GM23248 (cell line): ENCODE measurements at places on chromosomes 4 and X. TPM values are rescaled to one million over a fixed set of nuclear protein-coding genes. Genes with fewer than 3 reads are reported as not detected.

DNA sequence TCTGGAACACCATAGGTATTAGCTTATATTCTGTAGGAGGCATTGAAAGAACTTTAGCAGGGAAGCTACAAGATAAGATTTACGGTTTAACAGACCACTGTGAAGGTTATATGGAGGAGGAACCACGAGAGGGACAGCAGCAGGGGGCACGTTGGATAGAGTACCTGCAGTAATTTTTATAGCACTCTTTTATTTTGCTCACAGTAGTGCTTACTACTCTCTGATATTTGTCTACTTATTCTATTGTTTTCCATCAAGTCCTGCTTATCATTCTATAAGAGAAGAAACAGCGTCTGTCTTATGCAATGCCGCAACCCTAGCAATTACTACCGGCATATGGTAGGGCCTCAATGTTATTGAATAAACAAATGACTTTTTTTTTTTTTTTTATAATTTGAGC is 122.5 kb downstream of the PCDH7 start:
- no peaks in the 10 kb centered on the region for H3K36me3 ChIP-seq
- H3K4me1 ChIP-seq, result no peaks in the 10 kb centered on the region
- DNase-seq, result no peak
- no peak overlapping the region for H3K27ac ChIP-seq
- H3K27me3 ChIP-seq, result no peaks in the 10 kb centered on the region

DNA sequence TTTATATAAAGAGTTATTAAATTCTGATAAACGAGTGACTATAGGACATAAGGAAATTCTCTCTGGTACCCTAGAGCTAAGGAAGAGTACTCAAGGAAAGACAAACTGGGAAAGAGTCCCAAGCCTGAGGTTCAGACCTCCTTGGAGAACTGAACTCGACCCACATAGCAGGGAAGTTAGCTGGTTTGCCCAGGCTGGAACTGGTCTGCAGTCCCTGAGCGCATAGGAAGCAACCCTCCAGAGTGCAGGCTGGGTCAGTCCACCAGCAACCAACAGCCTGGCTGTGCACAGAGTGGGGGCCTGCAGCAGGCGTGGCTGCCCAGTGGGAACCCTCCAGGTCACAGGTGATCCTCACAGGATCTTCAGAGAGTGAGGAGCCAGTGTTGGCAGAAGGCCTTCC is 114.1 kb downstream of the SOWAHB start:
- peaks cover 37% of the 10 kb centered on the region for H3K4me1 ChIP-seq
- peak overlapping the region; percentile 99 for H3K27ac ChIP-seq
- H3K27me3 ChIP-seq, result no peaks in the 10 kb centered on the region
- peaks cover 38% of the 10 kb centered on the region for H3K36me3 ChIP-seq
- DNase-seq, result no peak

GRCh38 chrX:13463608-13464007 is 105.8 kb upstream of the EGFL6 start:
- peak; percentile 63 for DNase-seq
- no peaks in the 10 kb centered on the region for H3K36me3 ChIP-seq
- H3K4me1 ChIP-seq, result peaks cover 4% of the 10 kb centered on the region; the same call in 1 of the 2 replicates
- H3K27me3 ChIP-seq, result no peaks in the 10 kb centered on the region
- no peak overlapping the region for H3K4me3 ChIP-seq
- peak overlapping the region; percentile 35; the same call in 1 of the 2 replicates for H3K27ac ChIP-seq

DNA sequence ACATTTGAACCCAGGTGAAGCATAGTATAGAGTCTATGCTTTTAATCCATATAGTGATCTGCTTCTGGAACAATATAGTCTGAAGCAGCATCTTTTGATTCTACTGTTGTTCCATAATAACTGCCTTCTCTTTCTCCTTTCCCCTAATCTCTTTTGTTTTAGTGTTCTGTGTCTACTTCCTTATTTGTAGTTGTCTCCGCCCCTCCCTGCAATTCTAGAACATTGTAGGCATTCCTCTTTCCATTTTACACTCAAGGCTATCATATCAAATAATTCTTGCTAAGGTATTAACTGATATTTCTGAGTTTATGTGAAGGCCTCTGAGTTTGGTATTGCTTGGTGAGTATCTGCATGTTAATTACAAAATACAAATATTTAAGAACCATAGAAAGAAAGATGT is 11.6 kb downstream of the BLTP1 start:
- no peaks in the 10 kb centered on the region for H3K4me1 ChIP-seq
- H3K27me3 ChIP-seq, result no peaks in the 10 kb centered on the region
- DNase-seq, result no peak

GRCh38 chr4:139912445-139912844 is 241.5 kb downstream of the MAML3 start:
- no peaks in the 10 kb centered on the region for H3K27me3 ChIP-seq
- DNase-seq, result peak; percentile 29
- H3K36me3 ChIP-seq, result no peaks in the 10 kb centered on the region
- no peak overlapping the region for H3K4me3 ChIP-seq
- peaks cover 31% of the 10 kb centered on the region for H3K4me1 ChIP-seq

GRCh38 chr4:2251795-2252529 is 9.9 kb downstream of the MXD4 start:
- DNase-seq, result no peak
- H3K4me1 ChIP-seq, result no peaks in the 10 kb centered on the region
- no peaks in the 10 kb centered on the region for H3K27me3 ChIP-seq

NR0B1 gene
- not detected in 2 replicates for total RNA-seq

DNA sequence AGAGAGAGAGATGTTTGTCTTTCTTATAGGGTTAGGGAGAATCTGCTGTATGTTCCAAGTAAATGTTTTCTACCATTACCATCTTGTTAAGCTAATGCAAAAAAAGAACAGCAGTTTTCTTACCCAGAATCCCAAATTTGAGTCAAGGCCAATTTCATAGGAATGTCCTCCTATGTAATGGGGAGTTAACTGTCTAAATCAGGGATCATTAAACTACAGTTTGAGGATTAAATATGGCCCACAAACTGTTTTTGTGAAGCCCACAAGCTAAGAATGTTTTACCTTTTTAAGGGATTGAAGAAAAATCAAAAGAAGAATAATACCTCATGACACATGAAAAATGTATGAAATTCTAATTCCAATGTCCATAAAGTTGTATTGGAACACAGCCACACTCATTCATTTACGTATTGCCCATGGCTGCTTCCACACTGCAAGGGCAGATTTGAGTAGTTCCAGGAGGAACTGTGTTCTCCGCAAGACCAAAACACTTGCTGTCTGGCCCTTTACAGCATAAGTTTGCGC is 113.2 kb upstream of the SPRY1 start:
- DNase-seq, result no peak
- H3K36me3 ChIP-seq, result no peaks in the 10 kb centered on the region
- H3K27ac ChIP-seq, result no peak overlapping the region
- H3K4me1 ChIP-seq, result no peaks in the 10 kb centered on the region
- no peaks in the 10 kb centered on the region for H3K27me3 ChIP-seq
- H3K4me3 ChIP-seq, result no peak overlapping the region

DNA sequence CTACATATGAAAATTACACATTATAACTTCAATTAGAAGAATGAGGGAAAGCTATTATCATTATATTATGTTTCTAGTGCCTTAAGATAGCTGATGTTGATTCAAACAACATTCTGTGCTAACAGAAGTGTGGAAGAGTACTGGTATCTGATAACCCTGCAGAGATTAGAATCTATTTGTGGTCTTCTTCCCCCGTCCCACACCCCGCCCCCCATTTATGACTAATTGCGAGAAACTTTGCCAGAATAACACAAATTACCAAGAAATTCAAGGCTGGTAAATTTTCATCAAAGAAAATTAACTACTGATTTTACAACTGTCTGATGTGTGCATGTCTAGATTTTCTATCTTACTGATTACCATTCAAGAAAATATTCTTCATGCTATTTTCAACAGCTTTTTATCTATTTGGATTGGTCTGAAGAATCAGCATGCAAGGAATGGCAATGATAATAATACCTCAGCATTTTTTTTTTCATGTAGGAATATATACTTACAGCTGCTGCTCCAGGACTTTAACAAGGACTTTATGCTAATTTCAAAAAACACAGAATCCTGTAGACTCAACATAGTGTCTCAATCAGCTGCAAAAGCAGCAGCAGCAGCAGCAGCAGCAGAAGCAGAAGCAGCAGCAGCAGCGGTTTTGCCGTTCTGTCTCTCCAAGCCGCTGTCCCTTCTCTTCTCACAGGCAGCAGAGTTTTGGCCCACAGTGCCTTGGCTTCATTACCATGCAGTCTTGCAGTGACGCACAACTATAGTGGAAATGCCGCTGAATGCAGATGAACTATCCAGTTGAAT is 126.7 kb downstream of the FRYL start:
- H3K4me3 ChIP-seq, result peak overlapping the region; percentile 4; the same call in 1 of the 2 replicates
- DNase-seq, result peak; percentile 73
- H3K36me3 ChIP-seq, result no peaks in the 10 kb centered on the region
